NCI-H345 (cell line): ENCODE measurements at places on chromosomes 13 and 19.

GRCh38 chr19:30686176-30686820, 314.1 kb downstream of the ZNF536 start:
- DNase-seq = no peak

DNA sequence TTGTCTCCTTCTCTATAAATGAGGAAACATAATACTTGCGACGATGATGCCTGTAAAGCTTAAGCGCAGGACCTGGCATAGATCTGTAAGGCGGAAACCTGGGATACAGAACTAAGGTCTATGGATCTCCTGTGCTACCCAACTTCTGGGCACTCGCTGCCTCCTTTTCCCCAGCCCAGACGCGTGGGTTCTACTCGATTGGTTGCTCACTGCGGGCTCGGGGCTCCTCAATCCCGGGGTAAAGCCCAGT, 615 bp upstream of the PSMC4 start:
- DNase-seq = no peak

GRCh38 chr13:70237131-70237530, 128.9 kb upstream of the KLHL1 start:
- no peak for DNase-seq

DNA sequence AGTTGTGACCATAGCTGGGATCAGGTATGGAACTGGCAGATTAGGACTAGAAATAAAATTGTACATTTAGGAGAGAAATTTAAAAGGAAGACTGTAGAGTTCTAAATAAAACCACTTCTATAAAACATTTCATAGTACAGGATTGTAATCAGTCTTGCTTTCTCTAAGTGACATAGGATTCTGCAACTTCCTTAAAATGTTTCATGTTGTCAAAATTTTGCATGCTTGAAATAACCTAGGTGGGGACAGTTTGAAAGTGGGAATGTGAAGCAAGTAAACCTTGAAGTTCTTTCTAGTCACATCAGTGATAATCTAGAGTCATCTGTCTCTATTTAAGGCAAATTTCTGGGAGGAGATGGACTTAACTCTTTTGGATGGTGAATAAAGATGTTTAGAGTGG, 6.7 kb downstream of the TM9SF2 start:
- DNase-seq = no peak

- DNase-seq = no peak
These were observed 150.1 kb downstream of the SHISA2 start for GRCh38 chr13:25901460-25902376.

- no peak for DNase-seq
These were observed 6.8 kb downstream of the CYSLTR2 start for GRCh38 chr13:48660361-48661076.

GRCh38 chr19:41551212-41551610, 24.8 kb upstream of the CEACAM21 start:
- no peak for DNase-seq

GRCh38 chr13:28637714-28638355, 21.1 kb upstream of the POMP start:
- no peak for DNase-seq

- DNase-seq = no peak
These were observed 124.5 kb downstream of the KDM4B start for GRCh38 chr19:5093297-5093928.

- DNase-seq = no peak
These were observed 5.3 kb downstream of the TTYH1 start for GRCh38 chr19:54420383-54421168.

- DNase-seq = no peak
These were observed 72.2 kb downstream of the CEBPG start for GRCh38 chr19:33445442-33446329.

- no peak for DNase-seq
These were observed 14.3 kb upstream of the QTRT1 start for GRCh38 chr19:10686661-10687517.

DNA sequence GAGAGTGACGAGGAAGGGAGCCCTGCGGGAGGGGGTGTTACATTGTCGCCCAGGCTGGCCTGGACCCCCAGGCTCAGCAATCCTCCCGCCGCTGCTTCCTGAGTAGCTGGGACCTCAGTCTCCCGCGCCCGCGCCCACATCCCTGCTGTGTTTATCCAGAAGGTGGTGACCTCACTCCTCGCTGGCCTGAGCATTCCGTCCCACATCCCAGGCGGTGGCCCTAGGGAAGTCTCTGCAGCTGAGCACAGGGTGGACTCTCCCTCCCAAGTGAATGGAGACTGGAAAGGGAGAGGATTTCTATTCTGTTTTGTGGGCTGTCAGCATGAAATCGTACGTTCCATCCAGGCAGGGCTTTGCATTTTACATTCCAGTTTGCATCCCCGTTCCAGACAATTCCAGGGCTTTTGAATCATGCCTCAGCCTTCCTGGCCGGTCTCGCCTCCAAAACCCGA, 401 bp upstream of the ZNF765 start:
- no peak for DNase-seq

- DNase-seq = no peak
These were observed 21.9 kb downstream of the FBXO17 start for GRCh38 chr19:38953677-38954076.
